ENCODE measurements at places on chromosomes 12 and 14.
A peak's percentile ranks its signal among the peaks of the same experiment; 100 is the strongest.

- DNase-seq = no peak
Measured at GRCh38 chr12:12024911-12025682, 45.6 kb upstream of the BCL2L14 start.

- no peak for DNase-seq
Measured at GRCh38 chr14:31078766-31079165, 52.6 kb upstream of the STRN3 start.

- no peak for DNase-seq
Measured at GRCh38 chr12:108325549-108325948, 13.6 kb downstream of the CMKLR1 start.

- no peak for DNase-seq
Measured at GRCh38 chr12:32532951-32533350, 133.6 kb downstream of the FGD4 start.

GRCh38 chr12:27179400-27180214 is 64.5 kb upstream of the STK38L start:
- DNase-seq = peak; percentile 62

DNA sequence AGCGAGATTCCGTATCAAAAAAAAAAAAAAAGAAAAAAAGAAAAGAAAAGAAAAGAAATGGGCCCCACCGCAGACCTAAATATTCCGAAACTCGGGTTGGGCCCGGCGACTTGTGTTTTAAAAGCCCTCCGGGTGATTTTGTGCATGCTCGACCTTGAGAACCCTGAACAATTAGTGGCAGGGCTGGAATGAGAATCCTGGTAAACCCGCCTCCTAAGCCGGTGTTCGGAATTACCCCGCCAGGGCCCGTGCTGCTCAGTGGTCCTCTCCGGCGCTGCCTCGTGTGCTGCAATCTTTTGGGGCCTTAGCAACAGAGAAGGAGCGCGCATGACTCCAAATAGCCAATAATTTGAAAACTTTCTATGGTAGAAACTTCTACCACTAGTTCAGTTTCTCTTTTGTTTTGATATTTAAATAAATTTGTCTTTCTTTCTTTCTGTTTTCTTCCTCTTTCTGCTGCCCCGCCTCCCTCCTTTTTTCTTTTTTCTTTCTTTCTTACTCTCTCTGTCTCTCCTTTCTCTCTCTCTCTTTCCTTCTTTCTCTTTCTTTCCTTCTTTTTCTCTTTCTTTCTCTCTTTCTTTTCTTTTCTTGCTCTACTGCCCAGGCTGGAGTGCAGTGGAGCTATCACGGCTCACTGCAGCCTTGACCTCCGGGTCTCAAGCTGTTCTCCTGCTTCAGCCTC is 1.5 kb upstream of the GALNT6 start:
- DNase-seq = peak; percentile 48

- peak; percentile 84 for DNase-seq
Measured at GRCh38 chr14:52695481-52696091, at the start of gene ERO1A. TSS of gene ERO1A (minus strand) at chr14:52695558. CDS start at chr14:52695481, 77 bp downstream.

GRCh38 chr12:62917926-62918325 is 17.0 kb downstream of the PPM1H start:
- DNase-seq = no peak

- no peak for DNase-seq
Measured at GRCh38 chr14:105864116-105864515, 337.7 kb downstream of the TMEM121 start.

DNA sequence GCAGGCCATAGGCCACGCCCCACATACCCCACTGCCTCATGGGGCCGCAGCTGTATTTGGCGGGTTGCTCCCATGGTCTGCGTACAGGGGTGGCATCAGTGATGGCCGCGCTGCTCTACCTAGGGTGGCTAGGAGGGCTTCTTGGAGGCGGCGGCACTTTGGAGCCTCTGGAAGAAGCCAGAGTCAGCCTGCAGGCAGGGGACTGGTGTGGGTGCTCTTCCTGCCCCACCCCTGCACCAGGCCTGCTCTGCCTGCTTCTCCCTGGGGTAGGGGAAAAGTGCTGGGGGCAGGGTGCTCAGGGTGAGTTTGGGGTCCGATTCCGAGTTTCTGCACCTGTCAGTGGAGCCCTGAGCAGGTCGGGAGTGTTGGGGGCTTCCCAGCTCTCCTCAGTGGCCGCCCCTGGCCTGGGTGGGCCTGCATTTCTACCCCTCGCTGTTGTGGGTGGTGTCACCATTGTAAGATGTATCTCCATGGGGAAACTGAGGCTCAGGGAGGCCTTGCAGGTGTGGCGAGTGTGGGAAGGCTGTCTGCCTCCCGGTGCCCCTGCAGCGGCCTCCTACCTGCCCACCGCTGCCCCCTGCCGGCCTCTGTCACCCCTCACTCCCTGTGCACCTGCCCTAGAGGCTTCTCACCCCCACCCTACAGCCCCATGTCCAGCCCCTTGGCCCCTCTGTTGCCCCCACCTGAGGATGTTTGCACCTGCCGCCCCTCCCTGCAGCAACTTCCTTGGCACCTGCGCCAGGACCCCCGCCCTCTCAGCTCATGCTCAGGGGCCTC is 5.5 kb downstream of the CEP170B start:
- no peak for DNase-seq

GRCh38 chr14:103527408-103528145 is 1.4 kb upstream of the TRMT61A start:
- no peak for DNase-seq

DNA sequence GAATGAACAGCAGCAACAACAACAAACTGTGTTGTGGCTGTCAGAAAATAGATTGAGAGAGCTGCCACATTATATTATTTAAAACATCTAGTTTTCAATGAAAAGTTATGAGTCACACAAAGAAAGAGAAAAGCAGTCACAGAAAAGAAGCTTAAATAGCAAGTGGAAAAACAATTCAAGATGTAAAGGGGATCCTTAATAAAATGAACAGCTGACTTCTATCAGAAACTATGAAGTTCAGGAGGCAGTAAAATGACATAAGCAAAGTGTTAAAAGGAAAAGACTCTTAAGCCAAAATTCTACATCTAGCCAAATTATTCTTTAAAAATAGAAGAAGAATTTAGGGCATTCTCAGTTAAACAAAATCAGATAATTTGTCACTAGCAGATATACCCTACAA is 5.6 kb downstream of the CLEC14A start:
- no peak for DNase-seq

DNA sequence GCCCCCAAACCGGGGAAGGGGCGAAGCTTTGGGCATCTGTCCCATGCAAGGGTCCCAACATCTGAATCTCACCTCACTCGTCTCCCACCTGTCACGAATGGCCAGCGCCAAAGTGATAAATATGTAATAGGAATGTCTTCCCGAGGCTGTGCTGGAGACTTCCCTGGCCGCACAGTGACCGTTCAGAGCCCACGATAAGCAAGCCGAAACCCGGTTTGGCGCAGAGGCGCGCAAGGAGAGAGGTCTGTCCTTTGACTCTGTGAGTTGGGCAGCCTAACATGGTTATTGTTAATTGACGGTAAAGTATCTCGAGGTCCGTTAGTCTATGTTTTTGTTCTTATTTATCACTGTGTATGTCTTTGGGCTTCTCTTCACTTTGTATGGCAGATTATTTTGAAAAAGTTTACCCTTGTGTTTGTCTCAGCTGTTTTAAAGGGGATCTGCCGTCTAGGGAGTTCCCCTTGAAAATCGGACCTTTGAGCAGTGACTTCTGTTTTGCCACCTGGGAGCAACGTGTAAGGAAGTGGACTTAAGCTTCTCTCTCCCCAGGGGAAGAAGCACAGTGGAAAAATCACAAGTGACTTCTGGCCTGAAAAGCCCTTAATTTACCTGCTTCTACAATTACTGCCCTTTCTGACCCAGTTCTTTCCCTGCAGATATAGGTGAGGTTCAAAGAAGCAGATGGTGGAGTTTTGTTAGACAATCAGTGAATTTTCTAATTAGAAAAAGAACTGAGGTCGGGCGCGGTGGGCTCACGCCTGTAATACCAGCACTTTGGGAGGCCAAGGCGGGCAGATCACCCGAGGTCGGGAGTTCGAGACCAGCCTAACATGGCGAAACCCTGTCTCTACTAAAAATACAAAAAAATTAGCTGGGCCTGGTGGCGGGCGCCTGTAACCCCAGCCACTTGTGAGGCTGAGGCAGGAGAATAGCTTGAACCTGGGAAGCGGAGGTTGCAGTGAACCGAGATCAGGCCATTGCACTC is 1.1 kb upstream of the TM9SF1 start:
- no peak for DNase-seq

- no peak for DNase-seq
Measured at GRCh38 chr14:75366963-75367362, 60.9 kb upstream of the JDP2 start.

GRCh38 chr12:107469011-107469410 is 216.6 kb upstream of the PWP1 start:
- no peak for DNase-seq

DNA sequence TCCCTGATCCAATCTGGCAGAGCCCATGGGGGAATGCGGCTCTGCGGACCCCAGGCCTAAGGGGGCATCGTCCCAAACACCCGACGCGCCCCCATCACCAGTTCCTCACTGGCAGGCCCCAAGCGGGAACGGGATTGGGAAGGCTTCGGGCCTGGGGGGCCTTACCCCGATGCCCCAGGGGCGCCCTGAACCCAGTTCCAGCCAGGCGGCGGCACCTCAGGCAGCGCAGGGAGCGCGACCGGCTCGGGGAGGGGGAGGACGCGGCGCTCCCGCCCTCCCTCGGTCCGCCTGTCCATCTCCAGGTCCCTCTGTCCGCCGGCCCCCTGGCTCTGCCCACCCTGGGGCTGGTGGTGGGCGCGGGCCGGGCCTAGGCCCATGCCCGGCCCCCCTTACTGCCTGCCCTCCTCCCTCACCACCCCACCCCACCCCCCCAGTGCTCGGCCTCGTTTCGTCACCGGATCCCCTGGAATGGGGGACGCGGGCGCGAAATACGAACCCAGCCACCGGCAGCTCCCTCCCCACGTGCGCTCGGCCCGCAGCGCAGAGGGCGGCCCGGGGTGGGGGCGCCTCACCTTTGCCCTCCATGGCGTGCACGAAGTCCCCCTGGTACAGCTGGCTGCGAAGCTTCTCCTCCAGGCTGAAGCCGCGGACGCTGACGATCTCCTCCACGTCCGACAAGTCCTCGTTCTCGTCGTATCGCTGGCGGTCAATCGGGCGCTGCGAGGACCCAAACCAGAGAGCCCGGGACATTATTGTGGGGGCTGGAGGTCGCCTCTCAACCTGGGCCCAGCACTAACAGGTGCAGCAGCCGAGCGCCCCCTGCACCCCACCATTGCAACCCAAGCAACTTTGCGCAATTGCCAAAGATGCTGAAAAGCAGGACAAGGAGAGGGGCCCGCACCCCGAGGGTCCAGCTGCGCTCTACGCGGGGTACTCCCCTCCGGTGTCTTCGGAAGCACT is 2.3 kb downstream of the KDM2B start:
- no peak for DNase-seq

GRCh38 chr14:100679707-100680438 is 46.8 kb upstream of the DLK1 start:
- DNase-seq = peak; percentile 75

GRCh38 chr14:72544615-72545387 is 349.1 kb downstream of the DPF3 start:
- DNase-seq = no peak

- DNase-seq = peak; percentile 3
Measured at GRCh38 chr12:69779928-69780327, 41.3 kb downstream of the RAB3IP start.

- no peak for DNase-seq
Measured at GRCh38 chr12:59873136-59873535, 277.3 kb downstream of the SLC16A7 start.

DNA sequence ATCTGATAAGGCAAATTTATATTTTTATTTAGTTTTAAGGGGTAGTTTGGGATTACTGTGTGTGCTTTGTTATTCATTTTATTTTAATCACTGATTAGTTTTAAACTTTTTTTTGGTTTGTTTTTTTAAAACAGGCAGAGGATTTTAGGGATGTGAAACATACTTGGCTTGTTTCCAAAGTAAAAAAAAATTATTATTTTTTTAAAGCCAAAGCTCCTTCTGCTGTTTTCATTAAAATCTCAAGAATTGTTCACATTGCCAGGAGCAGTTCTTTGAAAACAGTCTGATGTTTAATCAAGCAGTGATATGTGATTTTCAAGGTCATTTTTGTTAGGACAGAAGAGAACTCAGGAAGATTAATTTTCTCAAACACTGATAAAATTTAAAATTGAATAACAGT is 11.2 kb downstream of the TTC8 start:
- DNase-seq = no peak

DNA sequence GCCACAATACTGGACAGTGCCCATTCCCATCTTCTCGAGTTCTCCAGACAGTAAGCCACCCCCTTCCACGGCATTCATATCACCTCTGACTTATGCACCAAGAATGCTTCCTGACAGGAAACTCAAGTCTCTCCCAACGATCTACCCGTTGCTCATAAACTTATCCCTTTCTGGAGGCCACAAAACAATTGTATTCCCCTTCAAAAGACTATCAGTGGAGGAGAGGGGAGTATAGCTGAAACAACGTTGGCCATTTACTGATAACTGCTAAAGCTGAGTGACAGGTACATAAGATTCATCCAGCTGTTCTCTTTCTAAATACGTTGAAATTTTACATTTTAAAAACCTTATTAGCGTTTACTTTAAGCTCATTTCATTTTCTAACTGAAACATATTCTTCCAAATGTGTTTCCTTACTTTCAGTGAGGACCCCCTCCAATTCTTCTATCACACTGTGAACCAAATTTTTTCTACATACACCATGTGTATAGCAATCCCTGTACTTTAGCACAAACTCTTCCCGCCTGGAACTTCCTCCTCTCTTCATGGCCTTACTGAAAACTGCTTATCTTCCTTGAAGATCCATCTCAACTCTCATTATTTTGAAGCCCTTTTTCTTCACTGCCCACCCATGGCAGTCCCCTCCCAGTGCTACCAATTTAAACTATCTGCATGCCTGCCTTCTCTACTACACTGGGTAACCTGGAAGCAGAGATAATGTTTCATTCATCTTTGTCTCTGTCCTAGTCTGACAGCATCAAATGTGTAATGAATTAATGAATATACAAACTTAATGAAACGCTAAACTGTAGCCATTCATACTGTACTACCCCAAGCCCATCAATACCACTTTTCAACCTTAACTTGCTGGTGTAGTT is 28.8 kb downstream of the ATXN2 start:
- peak; percentile 48 for DNase-seq

DNA sequence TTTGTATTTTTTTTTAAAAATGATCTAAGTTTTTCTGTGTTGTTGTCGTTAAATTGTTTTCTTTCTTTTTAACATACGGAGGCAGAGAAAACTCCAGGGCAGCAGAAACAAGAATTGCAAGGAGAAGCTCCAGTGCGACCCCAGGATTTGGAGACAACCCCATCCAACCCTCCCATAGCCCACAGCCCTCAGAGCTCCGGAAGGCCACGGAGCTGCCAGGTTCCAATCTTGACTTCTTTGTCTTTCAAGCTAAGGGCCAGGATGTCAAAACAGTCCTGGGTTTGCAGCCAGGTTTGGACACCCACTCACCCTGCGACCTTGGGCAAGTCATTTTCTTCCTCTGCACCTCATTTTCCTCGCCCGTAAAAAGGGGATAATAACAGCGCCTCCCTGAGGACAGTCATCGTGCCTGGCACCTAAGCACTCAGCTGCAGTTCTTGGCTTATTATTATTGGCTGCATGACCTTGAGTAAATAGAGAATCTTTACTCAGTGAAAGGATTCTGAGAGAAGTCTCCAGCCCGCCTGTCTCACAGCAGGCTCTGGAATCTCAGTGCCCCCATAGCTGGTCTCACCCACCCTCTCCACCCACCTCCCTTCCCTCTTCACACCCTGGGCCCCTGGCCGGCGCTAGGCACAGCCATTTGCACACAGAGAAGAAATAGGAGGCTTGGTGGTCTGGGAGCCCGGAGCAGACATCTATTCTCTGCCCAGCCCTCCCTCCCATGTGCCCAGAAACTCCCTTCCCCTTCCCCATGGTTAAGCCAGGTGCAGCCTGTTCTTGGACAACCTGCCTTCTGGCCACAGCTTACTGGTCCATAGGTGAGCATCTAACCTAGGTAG is 79.4 kb upstream of the BCL11B start:
- no peak for DNase-seq
